ENCODE measurements at places on chromosomes 5 and 9.

- DNase-seq = no peak
Measured at GRCh38 chr5:27619982-27620381, 581.6 kb upstream of the CDH9 start.

GRCh38 chr9:133074111-133074651 lies 12.4 kb downstream of the CEL start:
- DNase-seq = no peak

DNA sequence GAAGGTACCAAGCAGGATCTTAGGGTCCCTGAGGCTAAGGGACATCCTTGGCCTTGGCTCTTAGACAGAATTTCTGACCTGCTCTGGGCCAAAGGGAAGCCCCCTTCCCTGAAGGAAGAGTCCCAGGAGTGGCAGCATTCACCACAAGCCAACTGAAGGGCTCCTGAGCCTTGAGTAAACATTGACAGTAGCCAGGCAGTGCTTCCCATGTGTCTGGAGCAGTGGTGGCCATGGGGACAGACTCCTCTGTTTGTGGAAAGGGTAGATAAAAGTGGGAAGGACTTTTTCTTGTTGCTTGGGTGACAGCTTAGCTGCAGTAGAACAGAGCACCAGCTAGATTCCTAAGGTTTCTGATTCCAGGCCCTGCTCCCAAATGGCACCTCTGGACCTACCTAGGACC lies 61.4 kb upstream of the VLDLR start:
- no peak for DNase-seq

GRCh38 chr5:120872297-120872696 lies 408.2 kb downstream of the PRR16 start:
- no peak for DNase-seq

- DNase-seq = no peak
Measured at GRCh38 chr5:389197-389821, 53.7 kb upstream of the EXOC3 start.

- no peak for DNase-seq
Measured at GRCh38 chr5:56480705-56481427, 247.7 kb upstream of the ANKRD55 start.

- DNase-seq = no peak
Measured at GRCh38 chr5:143359869-143360268, 43.6 kb downstream of the NR3C1 start.

GRCh38 chr9:93508207-93508606 lies 54.8 kb upstream of the FAM120AOS start:
- no peak for DNase-seq

GRCh38 chr5:14252793-14253192 lies 109.7 kb downstream of the TRIO start:
- no peak for DNase-seq

DNA sequence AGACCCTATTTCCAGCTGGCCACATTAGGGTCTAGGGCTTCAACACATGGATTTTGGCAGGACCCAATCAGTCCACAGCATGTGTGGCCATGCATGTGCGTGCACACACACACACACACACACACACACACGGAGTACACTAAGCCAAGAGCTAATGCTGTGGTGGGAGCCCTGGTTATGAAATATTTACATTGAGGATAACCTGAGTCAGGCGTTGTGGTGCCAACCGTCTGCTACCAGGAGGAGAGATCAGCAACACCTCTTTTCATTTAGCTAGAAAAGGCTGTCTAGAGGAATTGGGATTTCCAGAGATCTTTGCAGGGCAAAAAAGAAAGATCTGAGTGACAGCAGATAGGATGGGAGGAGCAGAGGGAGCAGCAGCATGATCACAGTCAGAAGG lies 141.5 kb downstream of the TRPM3 start:
- no peak for DNase-seq

GRCh38 chr9:11158676-11159075 lies 545.9 kb upstream of the PTPRD start:
- no peak for DNase-seq

DNA sequence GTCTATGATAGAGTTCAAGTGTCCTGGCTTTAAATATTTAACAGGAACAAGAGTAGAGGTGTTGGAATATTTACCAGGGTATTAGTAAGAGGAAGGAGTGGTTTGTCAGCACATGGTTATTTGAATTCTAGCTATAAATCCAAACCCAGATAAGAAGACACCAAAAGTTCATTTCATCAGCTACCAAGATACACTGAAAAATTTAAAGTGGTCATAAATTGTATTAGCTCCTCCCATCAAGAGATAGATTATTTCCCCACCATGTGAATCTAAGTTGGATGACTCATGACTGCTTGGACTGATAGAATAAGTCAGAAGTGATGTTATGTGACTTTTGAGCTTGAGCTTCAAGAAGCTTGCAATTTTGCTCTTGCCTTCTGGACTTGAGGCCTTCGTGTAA lies 72.1 kb upstream of the GRAMD2B start:
- no peak for DNase-seq

- no peak for DNase-seq
Measured at GRCh38 chr5:74342182-74342581, 298.3 kb downstream of the ENC1 start.

DNA sequence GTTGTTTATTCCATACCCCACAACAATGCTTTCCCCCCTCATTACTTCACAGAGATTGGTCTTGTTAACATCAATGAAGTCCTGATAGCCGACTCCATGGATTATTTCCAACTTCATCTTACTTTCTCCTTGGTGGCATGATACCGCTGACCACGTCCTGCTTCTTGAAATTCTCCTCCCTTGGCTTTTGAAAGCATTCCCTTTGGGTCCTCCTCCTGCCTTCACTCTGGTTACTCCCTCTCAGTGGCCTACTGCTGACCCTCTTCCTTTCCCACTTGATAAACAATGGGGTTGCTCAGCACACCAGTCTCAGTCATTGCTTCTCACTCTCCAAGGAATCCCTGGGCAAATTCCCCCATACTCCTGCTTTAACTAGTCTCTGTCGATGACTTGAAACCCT lies 283.9 kb downstream of the SEC61B start:
- DNase-seq = no peak

DNA sequence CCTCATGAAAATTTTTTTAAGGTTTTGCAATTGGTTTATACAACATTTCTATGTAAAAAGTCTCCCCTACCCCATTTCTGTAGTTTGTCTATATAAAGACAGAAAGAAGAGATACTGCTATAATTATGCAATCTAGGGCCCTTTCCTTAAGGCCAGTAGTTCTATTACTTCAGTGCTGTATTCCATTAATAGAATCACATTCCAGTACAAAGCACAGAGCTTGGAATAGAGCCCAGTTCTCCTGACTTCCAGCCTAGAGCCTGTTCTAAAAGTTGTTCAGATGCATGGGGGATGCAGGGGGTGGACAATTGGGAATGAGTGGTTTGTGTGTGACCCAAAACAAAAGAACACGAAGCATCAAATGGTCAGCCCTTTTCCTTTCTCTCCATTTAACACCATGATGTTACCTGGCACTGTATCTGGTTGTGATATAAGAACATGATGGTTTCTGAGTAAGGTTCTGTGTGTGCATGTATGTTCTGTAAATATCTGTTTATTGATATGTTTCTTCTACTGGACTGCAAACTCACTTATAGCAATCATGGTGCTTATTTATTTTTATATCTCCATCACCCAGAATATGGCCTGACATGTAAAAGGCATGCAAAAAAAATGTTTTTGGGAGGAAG lies 8.2 kb upstream of the GRAMD2B start:
- DNase-seq = no peak

GRCh38 chr9:137114220-137114612 lies 317 bp downstream of the DPP7 start:
- DNase-seq = no peak

DNA sequence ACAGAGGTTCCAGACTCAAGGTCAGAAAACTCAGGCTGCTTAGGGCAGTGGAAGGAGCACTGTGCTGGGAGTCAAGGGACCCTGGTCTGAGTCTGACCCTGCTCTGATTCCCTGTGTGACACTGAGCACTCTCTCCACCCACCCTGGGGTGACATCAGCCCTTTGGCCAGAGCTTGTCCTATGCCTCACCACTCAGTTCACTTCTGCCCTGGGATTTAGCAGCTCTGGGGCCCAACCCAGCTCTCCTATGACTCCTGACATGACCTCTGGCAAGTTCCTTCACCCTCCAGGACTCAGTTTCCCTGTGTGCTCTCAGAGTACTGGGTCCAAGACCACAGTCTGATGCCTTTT lies 63.9 kb downstream of the FAM114A2 start:
- DNase-seq = no peak

DNA sequence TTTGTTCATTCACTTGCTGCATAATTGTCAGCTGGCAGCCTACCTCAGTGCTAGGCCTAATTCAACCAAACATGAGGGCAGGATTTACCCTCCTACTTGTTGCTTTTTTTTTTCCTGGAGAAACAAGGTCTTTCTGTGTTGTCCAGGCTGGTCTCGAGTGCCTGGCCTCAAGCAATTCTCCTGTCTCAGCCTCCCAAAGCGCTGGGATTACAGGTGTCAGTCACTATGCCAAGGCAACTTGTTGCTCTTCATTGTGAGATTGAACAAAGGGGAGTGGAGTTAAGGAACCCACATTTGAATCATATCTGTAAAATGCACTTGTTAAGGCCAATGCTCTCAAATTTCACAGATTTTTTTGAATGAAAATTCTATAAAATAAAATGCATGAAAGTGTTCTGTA lies 380.5 kb downstream of the TMEM161B start:
- no peak for DNase-seq

GRCh38 chr9:89601856-89602562 lies 2.8 kb upstream of the GADD45G start:
- no peak for DNase-seq

DNA sequence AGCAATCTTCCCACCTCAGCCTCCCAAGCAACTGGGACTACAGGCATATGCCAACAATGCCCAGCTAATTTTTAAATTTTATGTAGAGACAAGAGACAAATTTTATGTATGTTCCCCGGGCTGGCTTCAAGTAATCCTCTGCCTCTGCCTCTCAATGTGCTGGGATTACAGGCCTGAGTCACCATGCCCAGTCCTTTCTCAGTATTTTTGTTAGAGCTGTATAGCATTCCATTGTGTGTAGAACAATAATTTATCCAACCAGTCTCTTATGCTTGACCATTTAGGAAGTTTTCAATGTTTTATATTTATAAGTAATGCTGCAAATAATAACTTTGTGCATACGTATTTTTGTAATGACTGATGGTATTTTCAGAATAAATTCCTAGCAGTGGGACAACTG lies 38.9 kb upstream of the CTXN3 start:
- DNase-seq = no peak

DNA sequence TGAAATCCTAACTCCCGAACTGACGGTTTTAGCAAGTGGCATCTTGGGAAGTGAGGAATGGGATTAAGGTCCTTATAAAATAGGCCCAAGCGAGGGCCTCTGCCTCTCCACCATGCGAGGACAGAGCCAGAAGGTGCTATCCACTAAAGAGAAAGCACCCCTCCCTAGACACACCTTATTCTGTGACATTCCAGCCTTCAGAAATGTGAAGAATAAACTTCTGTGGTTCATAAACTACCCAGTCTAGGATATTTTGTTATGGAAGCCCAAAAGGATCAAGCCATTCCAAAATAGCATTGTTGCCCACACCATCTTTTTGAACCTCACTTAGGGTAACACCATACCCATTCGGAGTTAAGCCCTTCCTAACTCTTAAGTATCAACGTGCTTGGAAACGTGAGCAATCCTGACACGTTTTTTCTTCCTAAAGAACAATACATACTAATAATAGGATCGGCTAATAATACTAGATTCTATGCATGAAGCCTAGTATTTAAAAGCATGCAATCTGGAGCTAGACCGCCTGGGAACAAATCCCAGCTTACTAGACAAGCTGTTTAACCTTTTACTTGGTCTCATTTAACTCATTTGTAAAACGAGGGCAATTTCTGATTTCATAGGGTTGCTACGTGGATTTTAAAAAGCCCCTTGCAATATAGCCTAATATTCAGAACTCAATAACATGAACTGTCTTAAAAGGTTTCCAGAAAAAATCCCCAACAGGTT lies 1.1 kb upstream of the SMC2 start:
- DNase-seq = no peak

DNA sequence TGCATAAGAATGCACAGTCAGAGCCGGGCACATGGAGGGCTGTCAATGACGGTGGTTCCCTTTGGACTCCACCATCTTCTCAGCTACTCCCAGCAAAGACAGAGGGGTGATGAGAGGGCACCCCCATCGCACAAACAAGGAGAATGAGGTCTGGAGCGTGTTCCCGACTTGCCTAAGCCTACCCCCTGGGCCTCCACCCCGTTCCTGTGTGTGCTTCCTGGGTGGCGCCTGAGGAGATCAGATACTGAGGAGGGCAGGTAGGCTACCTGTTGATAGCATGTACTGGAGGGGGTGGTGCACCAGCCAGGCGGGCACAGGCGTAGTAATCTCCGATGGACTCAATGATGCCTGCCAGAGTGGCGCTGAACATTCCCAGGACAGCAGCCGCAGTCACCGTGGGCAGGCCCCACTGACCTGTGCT lies 4.1 kb downstream of the SLC23A1 start:
- DNase-seq = no peak

DNA sequence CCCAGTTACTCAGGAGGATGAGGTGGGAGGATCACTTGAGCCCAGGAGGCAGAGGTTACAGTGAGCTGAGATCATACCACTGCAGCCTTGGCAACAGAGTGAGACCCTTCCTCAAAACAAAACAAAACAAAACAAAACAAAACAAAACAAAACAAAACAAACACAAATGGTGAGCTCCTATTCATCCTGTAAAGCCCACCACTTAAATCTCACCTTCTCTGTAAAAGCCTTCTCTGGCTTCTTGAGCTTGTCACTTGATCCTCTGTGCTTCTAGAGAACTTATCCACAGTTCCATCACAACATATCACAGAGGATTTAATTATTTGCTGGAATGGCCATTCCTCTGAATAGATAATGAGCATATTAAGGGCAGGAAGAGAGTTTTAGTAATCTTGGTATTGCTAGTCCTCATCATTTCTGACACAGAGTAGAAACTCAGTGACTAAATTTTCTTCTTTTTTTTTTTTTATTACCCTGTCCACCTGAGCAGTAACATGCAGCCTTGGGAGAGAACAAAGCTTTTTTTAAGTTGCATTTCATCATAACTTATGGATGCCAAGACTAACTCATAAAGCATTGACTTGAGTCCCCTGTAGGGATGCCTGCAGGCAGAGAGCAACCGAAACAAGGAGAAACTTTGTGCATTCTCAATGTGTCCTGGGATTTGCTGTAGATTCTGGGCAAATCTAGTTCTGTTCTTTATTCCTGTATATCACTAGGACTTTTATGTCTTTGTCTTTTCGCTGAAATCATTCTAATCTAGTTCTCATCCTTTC lies 13.0 kb upstream of the HSPA9 start:
- DNase-seq = no peak

Data from stimulated activated CD8-positive, alpha-beta memory T cell treated with anti-CD3 and anti-CD28 coated beads, Interleukin-15, amount 100 ng/mL, for 4 hours (primary cell).